HFFc6 (cell line): ENCODE measurements at places on chromosomes 11 and 22. TPM values are rescaled to one million over a fixed set of nuclear protein-coding genes. Genes with fewer than 3 reads are reported as not detected.

GRCh38 chr22:49348631-49349030 lies 479.0 kb downstream of the BRD1 start:
- no peak overlapping the region for H3K27ac ChIP-seq
- no peak overlapping the region for H3K4me3 ChIP-seq
- H3K36me3 ChIP-seq = peaks cover 24% of the 10 kb centered on the region
- DNase-seq = no peak

DNA sequence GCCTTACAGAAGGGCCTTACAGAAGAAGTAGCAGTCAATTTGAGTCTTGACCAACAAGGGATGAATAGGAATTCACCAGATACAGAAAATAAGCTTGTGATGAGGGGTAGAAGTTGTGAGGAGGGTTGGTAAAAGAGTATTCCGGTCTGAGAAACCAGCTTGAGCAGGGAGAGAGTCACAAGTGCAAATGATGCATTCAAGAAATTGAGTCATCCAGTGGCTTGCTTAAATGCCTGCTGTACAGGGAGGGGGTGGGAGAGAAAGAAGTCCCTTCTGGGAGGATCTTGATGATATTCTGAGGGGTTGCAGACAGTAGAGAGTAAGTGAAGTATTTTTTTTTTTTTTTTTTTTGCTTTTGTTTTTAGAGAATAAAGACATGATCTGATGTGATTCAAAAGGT lies 9.2 kb downstream of the CCKBR start:
- peaks cover 14% of the 10 kb centered on the region for H3K27me3 ChIP-seq
- H3K4me1 ChIP-seq = peaks cover 5% of the 10 kb centered on the region; the same call in 1 of the 2 replicates
- no peak overlapping the region for H3K4me3 ChIP-seq
- H3K36me3 ChIP-seq = no peaks in the 10 kb centered on the region
- DNase-seq = no peak
- no peak overlapping the region for H3K27ac ChIP-seq

GRCh38 chr11:46856605-46857343 lies 10.7 kb upstream of the CKAP5 start:
- no peak for DNase-seq
- H3K4me1 ChIP-seq = no peaks in the 10 kb centered on the region
- no peak overlapping the region for H3K27ac ChIP-seq
- peaks cover 3% of the 10 kb centered on the region; the same call in 1 of the 2 replicates for H3K27me3 ChIP-seq

- H3K27me3 ChIP-seq = peaks cover 20% of the 10 kb centered on the region
- H3K4me3 ChIP-seq = no peak overlapping the region
- no peaks in the 10 kb centered on the region for H3K36me3 ChIP-seq
- H3K27ac ChIP-seq = no peak overlapping the region
- no peak for DNase-seq
Observed at GRCh38 chr11:11512929-11513328, 108.9 kb downstream of the GALNT18 start.

DNA sequence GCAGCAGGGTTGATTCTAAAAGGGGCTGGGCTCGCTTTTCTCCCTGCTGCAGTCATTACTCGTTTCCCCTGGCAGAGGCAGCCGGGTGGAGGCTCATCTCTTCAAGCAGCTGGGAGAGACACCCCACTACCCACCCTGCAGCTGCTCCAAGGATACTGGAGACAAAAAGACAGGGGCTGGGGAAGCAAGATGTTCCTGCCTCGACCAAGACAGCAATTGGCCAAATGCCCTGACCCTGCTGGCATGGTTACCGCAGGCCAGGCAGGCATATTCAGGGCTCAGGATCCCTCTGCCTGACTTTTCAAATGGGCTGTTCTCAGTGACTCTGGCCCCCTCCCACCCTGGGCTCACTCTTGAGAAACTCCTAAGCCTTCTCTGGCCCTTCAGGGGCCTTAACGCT lies 6.8 kb upstream of the RGL4 start:
- no peak for DNase-seq
- peaks cover 1% of the 10 kb centered on the region; the same call in 1 of the 2 replicates for H3K27me3 ChIP-seq

- DNase-seq = no peak
- H3K36me3 ChIP-seq = peaks cover 14% of the 10 kb centered on the region
- peaks cover 1% of the 10 kb centered on the region for H3K27me3 ChIP-seq
- no peak overlapping the region for H3K4me3 ChIP-seq
- H3K4me1 ChIP-seq = peaks cover 35% of the 10 kb centered on the region
Observed at GRCh38 chr11:47062736-47063135, 113.9 kb downstream of the ARFGAP2 start.

DNA sequence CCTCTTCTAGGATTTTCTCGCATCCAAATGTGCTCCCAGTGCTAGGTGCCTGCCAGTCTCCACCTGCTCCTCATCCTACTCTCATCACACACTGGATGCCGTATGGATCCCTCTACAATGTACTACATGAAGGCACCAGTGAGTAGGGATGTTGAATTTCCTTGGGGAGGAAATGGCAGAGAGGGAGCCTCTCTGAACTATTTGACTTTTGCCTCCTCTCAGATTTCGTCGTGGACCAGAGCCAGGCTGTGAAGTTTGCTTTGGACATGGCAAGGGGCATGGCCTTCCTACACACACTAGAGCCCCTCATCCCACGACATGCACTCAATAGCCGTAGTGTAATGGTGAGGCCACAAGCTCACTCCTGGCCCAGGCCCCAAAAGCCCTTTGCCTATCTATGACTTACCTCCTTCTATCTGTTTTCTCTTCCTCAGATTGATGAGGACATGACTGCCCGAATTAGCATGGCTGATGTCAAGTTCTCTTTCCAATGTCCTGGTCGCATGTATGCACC lies 2.5 kb downstream of the TAF10 start:
- peaks cover 45% of the 10 kb centered on the region for H3K4me1 ChIP-seq
- H3K4me3 ChIP-seq = peak overlapping the region; percentile 13; the same call in 1 of the 2 replicates
- H3K27ac ChIP-seq = no peak overlapping the region; the same call in none of the 2 replicates
- peaks cover 2% of the 10 kb centered on the region for H3K27me3 ChIP-seq
- H3K36me3 ChIP-seq = peaks cover 43% of the 10 kb centered on the region

The ZFTA gene
- 19.4 to 22.5 TPM (median 20.3 TPM) in 3 replicates for total RNA-seq

The OR52E1 gene
- not detected in 3 replicates for total RNA-seq

The SCGB1A1 gene
- total RNA-seq = not detected in 3 replicates

The CECR2 gene
- not detected in 3 replicates for total RNA-seq
